Stimulated activated CD8-positive, alpha-beta memory T cell treated with anti-CD3 and anti-CD28 coated beads, Interleukin-2, amount 100 ng/mL, for 1 hour (primary cell): ENCODE measurements at places on chromosomes 6 and 20.

- DNase-seq, result no peak
Observed at GRCh38 chr6:14280766-14281293, 163.3 kb downstream of the CD83 start.

GRCh38 chr6:19851241-19852089, 14.3 kb downstream of the ID4 start:
- no peak for DNase-seq

DNA sequence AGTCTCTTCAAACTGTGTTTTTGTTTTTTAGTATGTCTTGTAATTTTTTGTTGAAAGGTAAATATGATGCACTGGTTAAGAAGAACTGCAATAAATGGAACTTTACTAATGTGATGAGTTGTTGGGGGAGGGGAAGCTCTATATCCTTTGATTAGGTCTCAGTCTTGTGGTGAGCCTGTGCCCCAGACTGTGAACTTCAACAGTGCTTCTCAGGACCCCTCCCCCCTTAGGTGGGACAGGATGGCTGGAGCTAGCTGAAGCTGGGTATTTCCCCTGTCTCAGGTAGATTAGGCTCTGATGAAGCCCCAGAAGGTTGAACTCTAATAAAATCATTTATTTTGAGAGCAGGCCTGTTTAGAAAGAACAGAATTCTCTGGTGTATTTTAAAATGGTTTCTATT, 31.4 kb upstream of the TASP1 start:
- no peak for DNase-seq

- no peak for DNase-seq
Observed at GRCh38 chr6:158468666-158469065, 91.2 kb upstream of the TMEM181 start.

GRCh38 chr6:127267646-127268625, 1.3 kb downstream of the RNF146 start:
- DNase-seq, result no peak

- peak; percentile 29 for DNase-seq
Observed at GRCh38 chr20:21048841-21049273, 57.3 kb downstream of the LINC00237 start.

GRCh38 chr6:149111556-149112115, 205.9 kb upstream of the TAB2 start:
- no peak for DNase-seq

GRCh38 chr20:12030470-12030869, 112.8 kb downstream of the BTBD3 start:
- DNase-seq, result no peak

DNA sequence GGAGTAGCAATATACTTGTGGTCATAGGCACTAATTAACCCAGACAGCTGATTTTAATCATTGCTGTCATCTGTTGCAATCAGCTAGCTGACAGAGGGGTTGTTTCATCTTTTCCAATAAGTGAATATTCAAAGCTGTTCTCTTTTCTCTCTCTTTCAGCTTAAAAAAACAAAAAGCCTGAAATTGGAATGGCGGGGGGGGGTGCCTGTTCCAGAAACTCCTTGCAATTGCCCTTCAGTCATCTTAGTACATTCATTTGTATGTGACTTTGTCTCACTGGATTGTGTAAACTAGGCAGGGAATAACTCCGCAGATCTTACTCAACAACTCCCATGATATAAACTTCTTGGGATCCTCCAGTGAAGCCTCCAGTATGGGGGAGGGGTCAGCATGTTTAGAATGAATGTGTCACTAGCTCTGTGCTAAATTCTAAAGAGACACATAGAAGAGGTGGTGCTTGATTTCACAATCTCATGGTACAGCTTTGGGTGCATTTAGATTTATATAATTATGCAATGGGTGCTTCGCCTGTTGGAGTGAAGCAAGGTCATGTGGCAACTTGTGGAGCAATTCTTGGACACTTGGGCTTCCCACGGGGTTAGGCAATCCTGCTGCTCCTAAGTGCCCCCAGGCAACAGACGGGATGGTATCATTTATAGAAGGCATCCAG, 40.1 kb downstream of the SLC24A3 start:
- no peak for DNase-seq

DNA sequence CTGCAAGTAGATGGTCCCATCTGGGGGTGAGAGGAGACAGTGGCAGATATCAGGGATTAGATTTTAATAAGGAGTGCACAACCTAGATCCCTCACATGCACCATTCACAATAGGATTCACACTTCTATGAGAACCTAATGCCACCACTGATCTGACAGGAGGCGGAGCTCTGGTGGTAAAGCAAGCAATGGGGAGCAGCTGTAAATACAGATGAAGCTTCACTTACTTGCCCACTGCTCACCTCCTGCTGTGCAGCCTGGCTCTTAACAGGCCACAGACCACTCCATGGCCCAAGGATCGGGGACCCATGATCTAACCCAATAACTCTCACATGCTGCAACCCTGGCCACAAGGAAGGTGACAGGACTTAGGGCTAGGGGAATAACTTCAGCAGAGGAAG, 75.4 kb downstream of the ZNF133 start:
- no peak for DNase-seq

GRCh38 chr6:125142618-125143017, 11.0 kb upstream of the TPD52L1 start:
- DNase-seq, result no peak

- no peak for DNase-seq
Observed at GRCh38 chr20:7610681-7611080, 329.6 kb downstream of the HAO1 start.

- DNase-seq, result no peak
Observed at GRCh38 chr20:16747291-16747811, 807 bp upstream of the OTOR start.

GRCh38 chr20:51106011-51106410, 83.1 kb upstream of the KCNG1 start:
- DNase-seq, result no peak

- DNase-seq, result no peak
Observed at GRCh38 chr6:96760153-96760687, 77.1 kb downstream of the GPR63 start.

DNA sequence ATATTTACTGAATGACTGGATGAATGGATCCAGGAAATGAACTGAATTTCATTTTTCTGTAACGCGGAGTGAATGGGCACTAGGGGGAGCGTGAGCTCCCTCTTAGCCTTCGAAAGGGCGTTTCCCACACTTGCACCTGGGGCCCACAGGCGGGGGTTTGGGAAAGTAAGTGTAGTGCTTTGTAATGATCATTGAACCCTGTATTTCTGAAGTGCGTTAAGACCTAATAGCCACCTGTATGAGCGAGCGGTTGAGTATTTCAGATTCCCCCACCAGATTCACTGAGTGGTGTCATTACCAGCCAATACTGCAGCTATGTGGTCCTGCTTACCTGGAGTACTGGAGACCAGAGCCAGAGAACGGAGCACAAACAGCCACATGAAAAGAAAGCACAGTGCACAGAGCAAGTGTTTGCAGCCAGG, 10.5 kb downstream of the SYTL3 start:
- no peak for DNase-seq

DNA sequence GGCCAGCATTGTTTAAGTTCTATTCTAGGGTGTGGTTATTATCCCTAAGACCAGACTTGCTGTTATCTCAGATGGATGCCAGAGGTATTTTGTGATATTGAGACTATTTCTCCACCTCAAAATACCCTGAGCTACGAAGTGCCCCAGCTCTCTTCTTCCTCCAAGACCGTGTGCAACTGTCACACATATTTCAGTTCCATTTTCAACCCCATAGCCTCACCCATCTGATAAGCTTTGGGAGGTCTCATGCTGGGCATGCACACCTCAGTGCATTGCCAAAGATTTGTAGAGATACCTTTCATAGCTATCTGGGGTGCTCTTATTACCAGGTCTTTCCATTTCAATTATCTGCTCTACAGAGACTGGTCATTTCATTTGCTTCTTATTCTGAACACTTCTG, 815.8 kb upstream of the EYS start:
- no peak for DNase-seq

- DNase-seq, result no peak
Observed at GRCh38 chr6:43927532-43928210, 157.7 kb downstream of the VEGFA start.

GRCh38 chr6:143527677-143528076, 16.2 kb upstream of the FUCA2 start:
- no peak for DNase-seq

DNA sequence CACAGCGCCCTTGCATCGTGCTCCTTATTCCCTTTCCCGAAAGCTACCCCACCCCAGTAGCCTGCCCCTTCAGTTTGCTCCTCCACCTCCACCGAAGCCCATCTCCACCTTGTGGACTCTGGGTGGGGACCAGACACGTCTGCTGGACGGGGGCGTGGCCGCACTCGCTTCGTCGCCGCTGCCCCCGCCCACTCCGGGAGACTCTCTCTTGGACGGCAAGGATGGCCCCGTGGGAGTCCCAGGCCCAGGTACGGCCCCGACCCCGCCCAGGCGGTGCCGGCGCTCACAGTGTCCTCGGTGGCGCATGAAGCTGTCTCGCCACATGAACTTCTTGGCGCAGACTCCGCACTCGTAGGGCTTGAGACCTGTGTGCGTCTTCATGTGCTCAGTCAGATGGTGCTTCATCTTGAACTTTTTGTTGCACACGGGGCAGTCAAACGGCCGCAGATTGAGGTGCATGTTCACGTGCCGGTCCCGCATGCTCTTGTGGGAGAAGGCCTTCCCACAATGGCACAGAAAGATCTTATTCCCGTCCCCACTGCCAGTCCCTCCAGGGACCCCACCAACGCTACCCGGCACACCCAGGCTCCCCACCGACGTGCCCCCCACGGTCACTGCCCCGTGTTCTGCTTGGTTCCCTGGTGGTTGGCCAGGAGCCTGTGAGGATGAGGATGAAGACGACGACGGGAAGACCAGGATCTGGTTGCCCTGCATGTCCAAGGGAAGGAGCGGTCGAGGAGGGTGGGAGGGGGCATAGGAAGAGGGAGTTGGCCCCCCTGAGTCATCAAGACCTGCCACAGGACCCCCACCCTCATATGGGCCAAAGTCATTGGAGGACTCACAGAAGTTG, 1.3 kb upstream of the TAPBP start:
- DNase-seq, result no peak

DNA sequence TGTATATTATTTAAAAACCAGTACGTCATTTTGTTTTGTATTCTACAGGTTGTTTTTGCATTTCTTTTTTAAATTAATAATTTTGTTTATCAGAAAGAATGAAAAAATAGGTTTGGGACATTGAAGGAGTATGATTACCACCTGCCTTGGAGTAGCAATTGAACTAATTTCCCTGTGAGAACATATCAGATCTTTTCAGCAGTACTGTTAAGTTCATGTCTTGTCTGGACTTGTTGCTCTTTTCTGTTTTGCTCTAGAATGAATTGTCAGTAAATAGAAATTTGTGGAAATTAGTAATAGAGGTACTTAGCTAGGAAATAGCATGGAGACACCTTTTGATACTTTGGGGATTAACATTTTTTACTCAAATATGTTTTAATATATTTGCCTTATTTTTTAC, 24.3 kb downstream of the HSF2 start:
- DNase-seq, result no peak

DNA sequence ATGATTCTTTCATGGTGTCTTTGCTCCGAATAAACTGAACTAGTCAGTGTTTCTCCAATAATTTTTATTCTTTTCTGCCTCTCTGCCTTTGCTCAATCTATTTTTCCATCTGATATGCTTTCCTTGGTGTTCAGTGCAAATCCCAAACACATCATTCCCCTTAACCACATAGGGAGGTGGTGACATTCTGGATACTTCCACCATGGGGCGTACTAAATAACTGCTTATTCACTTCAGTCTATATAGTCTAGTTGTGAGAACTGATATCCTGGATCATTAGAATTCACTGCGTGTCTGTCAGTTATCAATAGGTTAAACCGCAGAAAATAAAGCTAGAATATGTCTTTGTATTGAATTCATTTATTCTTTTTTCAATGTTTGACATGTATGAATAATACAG, 83.1 kb downstream of the KCNQ5 start:
- no peak for DNase-seq

DNA sequence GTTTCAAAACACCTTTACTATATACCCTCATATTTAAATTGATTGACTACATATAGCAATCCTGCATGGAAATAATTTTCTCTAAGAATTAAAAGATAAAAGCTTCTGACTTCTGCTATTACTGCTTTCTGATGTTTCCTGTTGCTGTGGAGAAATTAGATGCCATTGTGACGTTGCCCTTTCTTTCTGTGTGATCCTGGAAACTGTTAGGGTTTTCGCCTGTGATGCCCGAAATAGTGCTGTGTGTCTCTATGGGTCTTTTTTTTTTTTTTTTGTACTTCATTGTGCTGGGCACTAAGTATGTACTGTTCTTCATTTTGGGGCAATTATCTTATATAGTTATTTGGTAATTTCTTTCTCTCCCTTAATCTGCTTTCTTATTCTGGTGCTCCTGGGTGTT, 205.0 kb downstream of the ARID1B start:
- no peak for DNase-seq

DNA sequence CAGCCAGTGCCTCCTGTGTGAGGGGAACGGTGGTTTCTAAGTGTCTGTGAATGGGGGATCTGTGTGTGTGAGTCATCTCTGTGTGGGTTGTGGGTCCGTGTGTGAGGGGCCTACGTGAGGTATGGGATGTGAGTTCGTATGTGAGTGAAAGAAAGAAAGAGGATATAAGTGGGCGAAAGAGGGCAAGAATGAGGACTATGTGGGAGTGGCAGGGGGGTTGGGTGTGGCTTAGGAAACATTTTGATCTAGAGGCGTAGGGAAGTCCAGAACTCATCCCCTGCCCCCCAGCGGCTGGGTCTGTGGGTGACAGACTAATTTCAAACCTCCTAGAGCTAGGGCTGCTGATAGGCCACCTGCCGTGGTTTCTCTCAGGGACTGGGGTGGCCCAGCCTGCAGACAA, 35.5 kb downstream of the DHX35 start:
- no peak for DNase-seq

DNA sequence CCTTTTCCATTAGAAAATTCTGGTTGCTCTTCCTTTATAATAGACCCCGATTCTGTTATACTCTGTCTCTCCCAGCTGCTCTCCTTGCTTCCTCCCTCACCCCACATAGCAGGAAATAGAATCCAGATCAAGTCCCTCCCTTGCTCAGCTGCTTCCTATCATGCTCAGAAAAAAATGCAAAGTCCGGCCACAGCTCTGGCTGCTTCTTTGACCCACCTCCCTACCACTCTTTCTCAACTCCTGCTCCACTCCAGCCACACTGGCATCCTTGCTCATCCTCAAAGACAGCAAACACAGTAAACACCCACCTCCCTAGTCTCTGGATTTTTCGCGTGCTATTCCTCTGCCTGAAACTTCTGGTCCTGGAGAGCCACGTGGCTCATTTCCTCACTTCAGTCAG, 9.1 kb upstream of the SLC22A16 start:
- DNase-seq, result no peak

DNA sequence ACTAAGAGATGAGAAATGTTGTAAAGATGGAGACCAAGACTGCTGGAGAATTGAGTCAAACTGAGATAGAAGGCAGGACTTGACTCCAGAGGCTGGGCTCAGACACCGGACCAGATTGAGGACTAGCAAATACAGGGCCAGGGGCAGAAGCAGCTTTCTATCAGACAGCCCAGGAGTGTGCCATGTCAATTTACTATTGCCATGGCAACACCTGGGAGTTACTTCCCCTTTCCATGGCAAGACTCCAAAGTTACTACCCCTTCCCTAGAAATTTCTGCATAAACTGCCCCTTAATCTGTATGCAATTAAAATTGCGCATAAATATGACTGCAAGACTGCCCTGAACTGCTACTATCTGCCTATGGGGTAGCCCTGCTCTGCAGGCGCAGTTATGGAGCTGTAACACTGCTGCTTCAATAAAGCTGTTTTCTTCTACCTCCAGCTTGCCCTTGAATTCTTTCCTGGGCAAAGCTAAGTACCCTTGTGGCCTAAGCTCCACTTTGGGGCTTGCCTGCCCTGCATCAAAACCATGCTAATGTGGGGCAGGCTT, 90.1 kb upstream of the EDN1 start:
- no peak for DNase-seq
